ENCODE measurements at places on chromosomes 5 and 9.
A peak's percentile ranks its signal among the peaks of the same experiment; 100 is the strongest.

GRCh38 chr5:89293810-89294209 is 410.8 kb upstream of the MEF2C start:
- DNase-seq, result no peak

DNA sequence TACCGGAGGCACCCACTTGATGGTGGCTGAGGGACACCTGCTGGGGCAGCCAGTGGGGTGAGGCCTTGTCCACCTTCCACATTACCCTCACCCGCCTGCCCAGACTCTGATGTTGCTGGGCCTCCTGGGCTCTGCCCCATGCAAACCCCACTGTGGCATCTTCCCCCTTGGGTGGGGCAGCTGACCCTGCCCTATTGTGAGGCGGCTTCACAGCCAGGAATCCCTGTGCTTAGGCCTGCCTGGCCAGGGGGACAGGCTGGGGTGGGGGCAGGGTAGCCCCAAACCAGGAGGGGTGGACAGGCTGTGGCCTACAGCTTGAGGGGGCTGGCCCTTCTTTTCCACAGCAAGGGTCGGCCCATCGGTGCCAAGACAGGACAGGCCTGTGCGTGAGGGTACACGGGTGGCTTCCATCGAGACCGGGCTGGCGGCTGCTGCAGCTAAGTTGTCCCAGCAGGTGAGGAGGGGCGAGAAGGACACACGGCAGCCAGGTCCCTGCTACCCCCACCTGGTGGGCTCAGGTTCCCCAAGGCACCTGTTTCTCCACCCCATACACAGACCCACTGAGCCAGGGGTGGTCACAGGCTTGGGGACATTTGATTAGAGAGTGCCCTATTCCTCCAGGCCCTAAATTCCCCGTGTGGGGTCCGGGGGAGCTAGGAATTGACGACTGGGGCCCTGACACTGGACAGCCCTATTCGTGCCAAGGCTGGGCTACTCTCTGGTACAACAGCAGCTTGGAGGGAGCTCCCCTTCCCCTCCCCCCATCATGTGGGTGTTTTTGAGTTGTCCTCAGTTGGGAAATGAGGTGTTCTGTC is 99.2 kb downstream of the PHF2 start:
- DNase-seq, result no peak

DNA sequence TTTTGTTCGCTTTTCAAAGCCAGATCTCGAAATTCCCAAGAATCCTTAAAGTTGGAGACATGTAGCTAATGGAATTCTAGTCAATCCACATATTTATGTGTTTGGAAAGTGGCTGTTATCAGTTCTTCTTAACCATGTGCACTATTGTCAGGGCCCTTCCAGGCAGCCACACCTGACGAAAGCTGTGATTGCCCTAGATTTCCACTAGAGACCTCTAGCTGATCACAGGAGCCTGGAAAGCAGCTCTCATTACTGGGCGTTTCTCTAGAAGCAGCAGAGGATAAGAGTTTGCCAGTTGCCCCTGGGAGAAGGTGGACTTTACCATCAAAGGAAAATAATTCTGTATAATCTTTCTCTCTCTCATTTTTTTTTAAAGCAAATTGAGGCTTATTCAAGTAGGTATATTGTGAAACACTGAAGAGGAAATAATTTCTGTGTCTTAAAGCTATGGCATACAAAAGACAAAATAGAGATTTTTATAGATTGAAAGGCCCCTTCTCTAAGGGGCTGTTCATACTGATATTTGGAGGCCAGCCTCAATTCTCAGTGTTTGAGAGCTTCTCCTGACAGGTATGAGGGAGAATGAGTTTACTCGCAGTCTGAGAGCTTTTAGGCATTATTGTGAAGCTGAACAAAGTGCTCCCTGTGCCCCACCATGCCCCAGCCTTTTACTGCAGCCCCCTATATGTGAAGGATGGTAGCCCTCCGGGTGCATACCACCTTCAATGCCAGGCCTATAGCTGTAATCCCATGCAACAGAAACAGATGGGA is 405.4 kb upstream of the ACTBL2 start:
- DNase-seq, result peak; percentile 86

DNA sequence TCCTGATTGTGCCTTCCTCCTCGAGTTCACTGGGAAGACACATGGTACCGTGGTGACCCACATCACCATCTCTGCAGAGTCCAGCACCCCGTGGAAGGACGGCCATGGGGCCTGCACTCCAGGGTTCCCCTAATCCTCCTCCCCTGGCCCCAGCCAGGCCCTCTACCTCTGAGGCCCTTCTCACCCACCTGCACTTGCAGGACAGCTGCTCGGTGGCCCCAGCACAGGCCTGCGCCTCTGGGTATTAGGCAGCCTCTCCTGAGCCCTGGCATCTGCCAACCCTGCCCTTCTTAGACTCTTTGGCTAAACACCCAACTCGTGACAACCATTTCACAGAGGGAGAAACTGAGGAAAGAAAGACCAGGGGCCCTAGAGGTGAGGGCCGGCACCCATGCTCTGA is 28.9 kb upstream of the CPLX2 start:
- DNase-seq, result no peak

GRCh38 chr5:73434461-73434860 is 14.1 kb downstream of the FOXD1 start:
- no peak for DNase-seq

GRCh38 chr5:14410394-14411201 is 171.0 kb upstream of the OTULINL start:
- no peak for DNase-seq

- no peak for DNase-seq
Observed at GRCh38 chr9:125987420-125987819, 240.2 kb downstream of the PBX3 start.
